Head of caudate nucleus (tissue), 42 donors: ENCODE measurements at places on chromosomes 2 and 18.

DNA sequence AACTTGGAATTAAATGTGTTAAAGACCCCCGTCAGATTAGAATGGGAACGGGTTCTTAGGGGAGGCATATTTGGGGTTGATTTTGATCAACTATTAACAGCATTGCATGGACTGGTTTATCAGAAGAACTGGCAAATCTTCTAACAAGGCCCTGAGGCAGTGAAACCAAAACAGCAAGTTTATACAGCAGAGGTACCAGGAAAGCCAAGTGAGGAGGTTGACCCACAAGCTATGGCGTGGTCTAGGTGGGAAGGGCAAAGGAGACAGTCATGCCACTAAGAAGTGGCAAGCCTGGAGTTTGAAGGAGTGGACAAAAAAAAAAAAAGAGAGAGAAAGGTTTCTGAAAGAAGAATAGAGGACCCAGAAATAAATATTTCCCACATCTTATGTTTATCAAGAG is 187.0 kb downstream of the MREG start:
- no peak for DNase-seq

- no peak for DNase-seq
These were observed 14.7 kb upstream of the ERCC3 start for GRCh38 chr2:127308586-127309138.

DNA sequence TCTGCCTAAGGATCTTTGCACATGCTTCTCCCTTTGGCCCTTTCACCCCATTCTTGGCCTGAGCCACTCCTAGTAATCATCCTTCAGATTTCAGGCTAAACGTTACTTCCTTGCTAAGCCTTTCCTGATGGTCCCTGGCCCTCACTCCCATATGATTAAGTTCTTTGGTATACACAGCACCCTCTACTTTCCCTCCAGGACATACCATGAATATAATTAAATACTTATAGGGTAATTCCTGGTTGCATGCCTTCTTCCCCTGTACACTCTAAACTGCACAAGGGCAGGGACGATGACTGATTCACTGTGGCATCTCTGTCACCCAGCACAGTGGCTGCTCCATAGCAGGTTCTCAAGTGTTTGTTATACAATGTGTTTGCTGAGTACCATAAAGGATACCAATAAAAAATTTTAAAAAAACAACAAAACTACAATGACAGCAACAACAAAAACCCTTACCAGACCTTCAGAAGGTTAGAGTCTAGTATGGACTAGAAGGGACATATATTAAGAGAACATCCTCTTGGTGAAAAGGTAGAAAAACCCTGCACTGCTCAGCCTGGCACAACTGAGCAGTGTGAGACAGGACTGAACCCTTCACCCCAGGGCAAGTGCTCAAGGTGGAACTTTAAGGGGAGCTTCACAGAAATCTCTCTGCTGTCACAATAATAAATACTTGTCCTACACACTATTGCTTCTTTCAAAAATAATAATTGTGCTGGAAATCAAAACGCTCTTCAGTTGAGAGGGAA is 76.2 kb downstream of the AAK1 start:
- no peak for DNase-seq

DNA sequence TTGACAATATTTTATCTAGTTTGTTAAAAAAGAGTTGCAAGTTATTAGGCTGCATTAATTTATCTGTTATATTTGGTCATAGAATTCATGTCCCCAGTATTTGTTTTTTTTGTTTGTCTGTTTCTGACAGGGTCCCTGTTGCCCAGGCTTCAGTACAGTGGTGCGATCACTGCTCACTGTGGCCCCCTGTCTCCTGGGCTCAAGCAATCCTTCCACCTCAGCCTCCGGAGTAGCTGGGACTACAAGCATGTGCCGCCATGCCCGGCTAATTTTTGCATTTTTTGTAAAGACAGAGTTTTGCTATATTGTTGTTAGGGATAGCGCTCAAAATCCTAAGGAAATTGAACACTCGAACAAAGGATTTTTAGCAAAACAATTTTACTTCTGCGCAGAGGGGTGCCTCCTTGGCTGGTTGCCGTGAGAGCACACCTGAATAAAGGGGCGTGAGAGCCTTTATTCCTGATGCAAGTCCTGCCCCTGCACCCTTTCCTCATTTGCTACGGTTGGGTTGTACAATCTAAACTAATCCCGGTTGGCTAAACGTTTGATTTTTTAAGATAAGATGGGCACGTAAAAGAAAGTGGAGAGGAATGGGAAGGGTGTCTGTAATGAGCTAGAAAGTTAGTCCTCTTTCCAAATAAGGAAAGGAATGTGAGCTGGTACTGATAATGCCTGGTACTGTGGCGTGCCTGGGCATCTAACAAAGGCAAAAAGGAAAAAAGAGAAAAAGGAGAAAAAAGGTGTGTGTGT is 65.5 kb downstream of the COMMD1 start:
- DNase-seq, result no peak

DNA sequence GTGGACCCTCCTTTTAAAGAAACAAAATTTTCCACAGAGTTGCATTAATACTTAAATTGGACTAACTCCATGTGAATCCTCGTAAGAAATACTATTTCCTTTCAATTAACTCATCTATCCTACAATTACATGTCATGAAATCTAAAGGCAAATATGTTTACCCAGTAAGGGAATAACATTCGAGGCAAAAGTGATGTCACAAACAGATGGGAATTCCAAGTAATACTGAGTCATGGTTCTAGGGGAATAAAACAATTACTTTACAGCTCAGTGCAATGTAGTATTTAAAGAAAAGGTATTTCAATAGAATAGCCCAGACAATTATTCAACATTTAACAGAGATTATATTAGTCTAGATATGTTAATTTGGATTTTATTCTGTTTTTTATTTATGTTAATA is 205.8 kb downstream of the ZNF385B start:
- DNase-seq, result no peak

DNA sequence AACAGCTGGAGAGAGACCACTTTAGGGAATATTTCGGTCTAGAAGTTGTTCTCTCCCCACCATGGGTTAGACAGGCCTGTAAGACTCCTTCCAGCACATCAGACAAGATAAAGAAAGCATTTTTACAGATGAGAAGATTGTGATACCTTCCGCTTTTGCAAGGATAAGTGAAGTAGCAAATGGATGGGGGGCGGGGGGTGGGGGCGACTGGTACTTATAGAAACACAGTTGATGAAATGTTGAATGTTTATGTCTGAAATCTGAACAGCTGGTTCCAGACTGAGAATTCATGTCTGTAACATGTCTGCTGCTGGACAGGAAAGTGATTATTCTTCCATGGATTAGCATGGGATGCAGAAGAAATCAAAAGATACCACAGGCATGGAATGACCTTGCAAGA is 90.5 kb upstream of the FN1 start:
- DNase-seq, result no peak

DNA sequence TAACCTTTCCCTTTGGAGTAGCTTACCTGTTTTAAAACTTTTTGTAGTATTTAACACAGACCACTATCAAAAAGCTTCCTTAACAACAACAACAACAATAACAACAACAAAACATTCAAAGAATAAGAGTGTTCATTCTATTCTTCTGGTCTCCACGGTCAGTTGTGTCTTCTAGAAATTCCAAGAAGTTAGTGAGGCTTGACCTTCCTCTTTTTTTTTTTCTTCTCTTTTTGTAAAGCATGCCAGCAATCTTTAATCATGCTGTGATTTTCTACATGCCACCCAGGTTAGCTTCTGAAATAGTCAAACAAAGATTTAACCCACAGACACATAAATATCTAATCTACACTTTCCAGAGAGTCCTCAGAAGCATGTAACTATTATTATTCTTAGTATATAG is 28.4 kb upstream of the KLHL14 start:
- DNase-seq, result no peak
